Activated T-cell treated with anti-CD3 and anti-CD28 coated beads for 24 hours (primary cell): ENCODE measurements at places on chromosomes 1 and 21.

- no peak for DNase-seq
Observed at GRCh38 chr1:94852788-94853187, 32.6 kb downstream of the SLC44A3 start.

GRCh38 chr1:221816899-221817298, 75.0 kb upstream of the DUSP10 start:
- no peak for DNase-seq

GRCh38 chr1:203244776-203245175, 15.3 kb upstream of the CHIT1 start:
- DNase-seq: no peak

- no peak for DNase-seq
Observed at GRCh38 chr1:225888898-225889601, at the start of gene LEFTY1. TSS of gene LEFTY1 (minus strand) at chr1:225889146. CDS start at chr1:225889066, 80 bp downstream.

GRCh38 chr1:94115900-94116436, 5.0 kb downstream of the ABCA4 start:
- no peak for DNase-seq

DNA sequence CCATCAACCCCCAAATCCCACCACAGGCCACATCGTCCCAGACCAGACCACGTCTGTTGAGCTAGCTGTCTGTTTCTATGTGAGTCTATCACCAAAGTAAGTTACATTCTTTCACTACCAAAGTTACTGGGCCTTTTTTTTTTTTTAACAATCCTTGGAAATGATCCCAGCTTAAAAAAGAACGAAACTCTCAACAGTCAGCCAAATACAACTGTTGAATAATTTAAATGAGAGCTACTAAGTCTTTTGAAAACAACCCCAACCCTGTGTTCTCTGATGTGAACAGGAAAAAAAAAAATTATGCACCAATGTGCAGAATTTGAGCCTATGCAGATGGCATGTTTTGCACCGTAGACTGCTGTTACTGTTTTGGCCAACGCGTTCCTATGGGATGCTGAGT, 134.0 kb upstream of the ETS2 start:
- DNase-seq: no peak

DNA sequence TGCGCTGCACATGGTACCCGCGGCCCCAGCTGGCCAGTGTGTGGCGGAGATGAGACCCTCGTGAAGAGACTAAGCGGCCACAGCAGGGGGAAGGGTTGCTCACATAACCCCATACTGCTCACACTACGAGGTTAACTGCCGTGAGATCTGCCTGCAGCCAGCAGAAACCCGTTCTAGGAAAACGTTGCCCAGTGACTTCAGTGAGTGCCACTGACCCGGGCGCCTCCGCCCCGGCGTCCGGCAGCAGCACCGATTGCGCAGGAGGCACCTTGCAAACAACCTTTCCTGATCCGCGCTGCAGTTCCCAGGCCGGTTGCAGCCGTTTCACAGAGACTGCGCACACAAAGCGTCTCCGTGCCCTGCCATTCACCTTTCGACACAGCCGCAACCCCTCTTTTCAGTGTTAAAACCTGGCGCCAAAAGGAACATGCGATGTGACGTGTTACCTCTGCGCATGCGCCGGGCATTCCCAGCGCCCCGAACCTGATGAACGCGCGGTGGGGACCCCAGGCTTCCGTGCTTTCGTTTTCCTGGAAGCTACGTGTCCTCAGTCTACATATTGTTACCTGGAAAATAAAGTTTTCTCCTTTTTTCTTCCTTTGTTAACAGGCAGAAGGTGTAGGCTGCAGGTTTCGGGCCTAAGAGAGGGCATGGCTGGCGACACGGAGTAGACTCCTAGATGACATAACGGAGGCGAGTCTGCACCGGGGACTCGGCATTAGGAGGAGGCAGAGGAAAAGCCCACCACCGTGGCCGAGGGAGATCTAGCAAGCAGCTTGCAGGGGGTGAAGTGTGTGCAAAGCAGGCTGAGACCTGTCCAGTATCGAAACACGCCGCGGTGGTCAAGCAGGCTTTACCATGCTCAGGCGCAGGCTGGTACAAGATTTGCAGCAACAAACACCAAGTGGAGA, 8.9 kb downstream of the VPS26C start:
- peak; percentile 69 for DNase-seq

DNA sequence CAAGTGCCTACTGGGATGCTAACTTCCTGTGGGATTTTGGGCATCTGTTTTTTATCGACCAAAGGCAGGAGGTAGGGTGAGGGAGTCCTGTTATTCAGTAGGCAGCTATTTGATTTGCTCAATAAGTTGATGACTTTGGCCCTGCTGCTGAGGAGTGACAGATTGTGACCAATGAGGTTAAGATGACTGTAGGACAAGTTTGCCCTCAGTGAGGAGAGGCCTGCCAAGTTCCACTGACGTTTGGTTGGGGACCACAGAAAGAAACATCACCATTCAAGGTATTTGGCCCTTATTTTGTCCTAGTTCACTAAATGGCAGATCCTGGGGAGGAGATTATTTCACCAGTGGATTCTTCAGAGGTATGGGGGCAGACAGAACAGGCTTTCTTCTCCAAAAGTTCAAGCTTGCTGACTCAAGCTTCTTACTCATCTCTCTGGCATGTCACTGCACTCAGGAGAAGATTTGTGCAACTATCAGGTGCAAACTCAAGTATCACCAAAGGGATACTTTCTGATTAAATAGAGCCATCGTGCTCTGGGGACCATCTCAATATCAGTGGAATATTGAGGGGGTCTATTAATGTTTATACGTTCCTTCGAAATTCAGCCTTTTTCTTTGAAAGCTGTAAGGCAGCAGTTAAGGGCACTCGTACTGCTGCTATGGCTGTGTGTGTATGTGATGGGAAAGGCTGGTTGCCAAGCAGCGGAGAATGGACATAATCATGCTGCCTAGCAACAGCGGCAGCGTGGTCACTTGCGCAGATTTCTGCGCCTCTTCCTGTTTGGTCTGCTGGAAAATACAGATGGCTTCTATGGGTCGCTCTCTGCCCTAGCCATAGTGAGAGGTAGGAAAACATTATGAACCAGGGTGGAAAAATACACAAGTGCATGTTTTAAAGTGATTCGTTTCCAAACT, 78.7 kb downstream of the PBX1 start:
- no peak for DNase-seq

DNA sequence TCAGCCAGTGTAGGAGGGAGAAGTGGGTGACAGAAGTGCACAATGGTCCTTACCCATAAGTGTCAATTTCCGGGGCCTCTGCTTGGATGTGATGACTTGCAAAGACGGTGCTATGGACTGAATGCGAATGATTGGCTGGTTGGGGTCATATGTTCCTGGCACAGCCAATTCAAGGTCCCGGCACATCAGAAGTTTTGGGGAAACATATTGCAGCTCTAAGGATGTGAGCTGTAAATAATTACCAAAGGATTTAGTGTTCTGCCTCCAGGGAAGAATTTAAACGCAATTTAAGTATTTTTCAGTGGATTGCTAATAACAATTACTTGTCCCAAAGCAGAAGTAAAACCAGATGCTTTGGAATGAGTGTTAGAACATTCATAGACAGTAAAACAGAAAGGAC, 26.9 kb upstream of the EXOSC10 start:
- DNase-seq: no peak

GRCh38 chr1:85214654-85215053, 13.8 kb upstream of the SYDE2 start:
- no peak for DNase-seq

- no peak for DNase-seq
Observed at GRCh38 chr1:154466206-154466605, 35.8 kb upstream of the TDRD10 start.

- DNase-seq: no peak
Observed at GRCh38 chr21:40140675-40141074, 273.4 kb downstream of the PCP4 start.

DNA sequence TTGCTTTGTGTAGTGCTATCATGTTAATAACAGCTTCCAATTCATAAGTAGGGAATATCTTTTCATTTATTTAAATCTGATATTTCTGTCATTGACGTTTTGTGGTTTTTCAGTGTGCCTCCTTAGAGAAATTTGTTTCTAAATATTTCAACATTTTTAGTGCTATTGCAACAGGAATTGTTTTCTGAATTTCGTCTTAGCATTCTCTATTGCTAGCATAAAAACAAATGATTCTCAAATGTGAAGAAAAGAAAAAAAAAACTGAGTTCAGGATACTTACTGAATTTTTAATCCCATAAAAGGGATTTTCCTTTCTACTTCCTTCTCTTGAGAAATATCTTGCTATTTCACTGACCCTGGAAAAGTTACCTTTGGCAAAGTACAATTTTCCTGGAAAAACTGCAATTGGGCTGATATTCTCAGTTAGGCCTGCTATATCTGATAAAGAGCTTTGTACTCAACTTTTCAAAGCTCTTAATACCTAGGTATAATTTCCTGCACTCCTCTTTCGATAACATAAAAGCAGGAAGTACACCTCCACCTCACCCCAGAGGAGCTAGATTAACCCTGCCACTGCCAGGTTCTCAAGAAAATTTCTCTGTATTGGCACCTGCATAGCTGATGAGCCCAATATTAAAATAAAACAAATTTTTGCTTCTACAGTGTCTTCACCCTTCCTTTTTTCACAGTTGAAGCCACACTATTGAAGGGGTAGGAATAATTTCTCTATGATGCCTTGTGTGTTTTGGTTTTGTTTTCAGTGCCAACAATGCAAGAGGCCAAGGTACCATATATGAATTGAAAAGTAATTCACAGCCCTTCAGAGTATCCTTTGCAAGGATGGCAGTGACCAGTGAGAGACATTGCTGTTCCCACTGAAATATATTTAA, 35.6 kb downstream of the PTPN14 start:
- no peak for DNase-seq

- no peak for DNase-seq
Observed at GRCh38 chr1:37723390-37724078, 31.2 kb downstream of the CDCA8 start.

- DNase-seq: no peak
Observed at GRCh38 chr1:27536010-27536757, 46.2 kb upstream of the WASF2 start.

- no peak for DNase-seq
Observed at GRCh38 chr1:61090546-61091202, 8.3 kb downstream of the NFIA start.

DNA sequence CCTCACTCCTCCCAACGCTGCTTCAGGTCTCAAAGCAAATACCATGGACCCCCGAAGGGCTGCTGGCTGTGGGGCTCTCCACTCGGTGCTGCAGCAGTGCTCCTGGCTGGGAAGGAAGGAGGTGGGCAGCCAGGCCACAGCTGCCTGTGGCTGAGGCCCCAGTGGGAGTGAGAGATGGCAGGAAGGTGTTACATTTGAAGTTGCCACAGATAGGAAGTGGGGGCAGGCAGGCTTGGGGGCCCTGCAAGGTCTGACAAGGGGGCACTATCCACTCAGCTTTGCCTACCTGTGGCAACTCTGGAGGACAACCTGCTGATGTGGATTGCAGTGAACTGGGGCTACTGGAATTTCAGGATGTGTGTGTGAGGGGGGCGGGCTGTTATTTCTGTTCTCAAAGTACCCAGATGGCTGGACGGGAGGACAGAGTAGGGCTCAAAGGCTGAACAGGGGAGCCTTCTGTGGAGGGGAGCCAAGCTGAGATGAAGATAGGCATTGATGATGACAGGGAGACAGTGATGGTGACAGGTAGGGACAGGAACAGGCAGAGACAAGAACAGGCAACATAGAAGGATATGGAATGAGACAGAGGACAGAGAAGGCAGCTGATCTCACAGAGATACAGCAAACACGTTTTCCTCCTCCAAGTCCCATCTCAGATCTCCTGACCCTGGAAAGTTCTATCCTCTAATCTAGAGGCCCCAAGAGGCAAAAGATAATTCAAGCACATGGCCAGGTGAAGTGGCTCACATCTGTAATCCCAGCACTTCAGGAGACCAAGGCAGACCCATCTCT, 1.8 kb downstream of the ZNF683 start:
- no peak for DNase-seq

DNA sequence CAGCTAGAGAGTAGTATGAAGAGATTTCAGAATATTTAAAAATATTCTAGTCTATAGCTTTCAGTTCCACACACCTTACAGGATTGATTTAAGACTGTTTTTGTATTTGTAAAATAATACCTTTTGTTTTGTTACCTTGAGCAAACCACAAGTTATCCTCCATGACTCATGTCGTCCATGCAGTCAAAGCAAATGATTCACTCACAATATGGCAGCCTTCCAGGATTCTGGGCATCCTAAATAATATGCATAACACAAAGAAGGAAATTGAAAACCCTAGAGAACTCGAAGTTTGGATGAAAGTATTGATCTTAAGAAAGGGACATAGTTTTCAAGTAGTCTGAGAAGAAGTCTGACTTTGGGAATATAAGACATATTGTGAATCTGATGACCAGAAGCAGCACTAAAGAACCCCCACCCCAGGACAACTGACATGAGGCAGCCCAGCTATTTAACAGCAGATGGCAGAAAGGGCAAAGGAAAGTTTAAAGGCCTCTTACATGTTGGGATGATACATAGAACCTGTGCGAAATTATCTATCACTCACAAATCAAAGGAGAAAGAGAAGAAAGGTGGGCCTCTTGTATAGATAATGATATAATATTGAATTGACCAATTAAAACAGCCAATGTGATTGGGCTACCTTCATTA, 857.9 kb downstream of the BRINP3 start:
- DNase-seq: no peak

DNA sequence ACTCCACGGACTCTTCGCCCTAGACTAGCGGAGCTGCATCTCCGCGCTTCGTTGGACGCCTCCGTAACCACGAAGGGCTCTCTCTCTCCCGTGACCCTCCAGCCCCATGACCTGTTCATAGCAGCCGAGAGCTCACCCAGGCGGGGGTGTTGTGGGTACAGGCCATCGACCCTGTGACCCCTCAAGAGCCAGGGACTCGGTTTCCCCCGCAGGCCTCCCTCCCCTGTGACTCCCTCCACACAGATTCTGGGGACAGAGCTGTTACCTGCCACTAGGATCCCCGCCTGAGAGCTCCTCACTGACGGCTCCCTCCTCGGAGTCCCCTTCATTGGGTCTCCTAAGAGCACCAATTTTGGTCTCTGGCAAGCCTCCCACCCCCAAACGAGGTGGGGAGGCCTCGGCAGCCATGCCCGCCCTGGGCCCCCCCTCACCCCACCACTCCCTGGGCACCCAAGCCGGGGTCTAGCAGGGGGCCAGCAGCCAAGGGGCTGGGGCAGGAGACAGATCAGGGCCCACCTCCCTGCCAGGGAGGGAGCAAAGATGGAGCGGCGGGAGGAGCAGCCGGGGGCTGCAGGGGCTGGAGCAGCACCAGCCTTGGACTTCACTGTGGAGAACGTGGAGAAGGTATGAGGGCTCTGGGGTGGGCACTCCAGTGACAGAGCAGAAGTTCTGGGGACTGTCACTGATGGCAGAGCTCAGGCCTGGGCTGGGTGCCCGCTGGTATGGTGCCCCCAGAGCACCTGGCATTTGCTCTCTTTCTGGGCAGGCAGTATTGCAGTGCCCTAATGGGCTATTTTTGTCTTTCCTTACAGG, 517 bp downstream of the IPO13 start:
- DNase-seq: no peak

DNA sequence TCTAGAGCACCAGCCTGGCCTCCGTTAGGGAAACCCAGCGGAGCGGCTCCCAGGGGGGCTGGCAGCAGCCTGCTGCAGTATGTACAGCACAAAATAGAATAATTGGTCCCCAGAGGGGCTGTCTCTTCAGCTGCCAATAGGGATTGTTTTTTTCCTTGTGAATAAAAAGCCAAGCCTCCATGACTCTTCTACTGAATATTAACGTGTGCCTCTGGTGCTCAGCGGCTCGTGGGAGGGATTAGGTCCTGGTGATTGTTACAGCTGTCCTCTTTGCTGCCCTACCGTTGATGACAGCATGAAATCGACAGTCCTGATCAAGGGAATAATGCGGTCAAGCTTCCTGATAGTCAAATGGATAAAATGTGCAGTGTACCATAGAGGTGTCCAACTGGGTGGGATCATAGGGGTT, 190.7 kb upstream of the RUNX1 start:
- no peak for DNase-seq
